ENCODE measurements at places on chromosomes 4 and X. TPM values are rescaled to one million over a fixed set of nuclear protein-coding genes. Genes with fewer than 3 reads are reported as not detected.

Gene TAF7L
- total RNA-seq, result 0.19 TPM

DNA sequence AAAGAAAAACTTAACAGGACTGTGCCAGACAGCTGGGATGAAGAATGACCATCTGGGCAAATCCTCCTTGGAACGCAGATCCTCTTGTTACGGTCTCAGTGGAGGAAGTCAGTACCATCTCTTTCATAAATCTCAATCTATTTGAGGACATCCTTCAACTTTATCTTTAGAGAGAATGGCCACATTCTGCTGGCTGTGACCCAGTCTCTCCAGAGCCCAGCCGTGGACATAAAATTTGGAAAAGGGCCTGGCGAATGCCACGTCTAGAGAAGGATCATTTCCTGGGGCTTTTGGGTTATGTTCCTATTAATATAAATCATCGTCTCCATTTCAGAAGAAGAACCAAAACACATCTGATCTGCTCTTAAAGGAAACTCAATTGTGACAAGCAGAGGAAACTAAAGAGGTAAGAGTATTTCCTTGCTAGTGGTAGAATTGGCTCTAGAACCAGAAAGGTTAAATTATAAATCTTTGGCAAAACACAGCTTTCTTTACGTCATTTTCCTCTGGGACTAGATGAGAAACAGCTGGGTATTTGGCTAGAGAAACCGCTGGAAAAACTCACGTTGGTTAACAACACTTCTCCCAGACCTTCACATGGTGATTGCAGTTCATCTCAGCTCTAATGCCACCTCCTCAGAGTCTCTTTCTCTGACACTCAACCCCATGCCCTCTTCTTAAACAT, 164.7 kb downstream of the CHIC2 start:
- no peak overlapping the region for H3K27ac ChIP-seq
- H3K36me3 ChIP-seq, result no peaks in the 10 kb centered on the region
- no peaks in the 10 kb centered on the region for H3K4me1 ChIP-seq
- H3K27me3 ChIP-seq, result peaks cover 4% of the 10 kb centered on the region
- no peak overlapping the region for H3K4me3 ChIP-seq

Gene OTC
- total RNA-seq, result not detected

Gene SSX2B
- not detected for total RNA-seq

GRCh38 chr4:75985116-75985515, 5.6 kb downstream of the SDAD1 start:
- H3K27me3 ChIP-seq, result no peaks in the 10 kb centered on the region
- no peak for DNase-seq
- peaks cover 40% of the 10 kb centered on the region for H3K36me3 ChIP-seq

GRCh38 chrX:48854898-48855297, 19.5 kb upstream of the PCSK1N start:
- H3K27me3 ChIP-seq, result peaks cover 12% of the 10 kb centered on the region
- no peak overlapping the region for H3K27ac ChIP-seq
- DNase-seq, result peak; percentile 59
- peaks cover 4% of the 10 kb centered on the region for H3K4me1 ChIP-seq
- H3K36me3 ChIP-seq, result no peaks in the 10 kb centered on the region

GRCh38 chr4:120209706-120210105, 143.1 kb upstream of the MAD2L1 start:
- no peaks in the 10 kb centered on the region for H3K27me3 ChIP-seq
- DNase-seq, result no peak
- no peak overlapping the region for H3K4me3 ChIP-seq
- H3K27ac ChIP-seq, result no peak overlapping the region

Gene BTK
- not detected for total RNA-seq

DNA sequence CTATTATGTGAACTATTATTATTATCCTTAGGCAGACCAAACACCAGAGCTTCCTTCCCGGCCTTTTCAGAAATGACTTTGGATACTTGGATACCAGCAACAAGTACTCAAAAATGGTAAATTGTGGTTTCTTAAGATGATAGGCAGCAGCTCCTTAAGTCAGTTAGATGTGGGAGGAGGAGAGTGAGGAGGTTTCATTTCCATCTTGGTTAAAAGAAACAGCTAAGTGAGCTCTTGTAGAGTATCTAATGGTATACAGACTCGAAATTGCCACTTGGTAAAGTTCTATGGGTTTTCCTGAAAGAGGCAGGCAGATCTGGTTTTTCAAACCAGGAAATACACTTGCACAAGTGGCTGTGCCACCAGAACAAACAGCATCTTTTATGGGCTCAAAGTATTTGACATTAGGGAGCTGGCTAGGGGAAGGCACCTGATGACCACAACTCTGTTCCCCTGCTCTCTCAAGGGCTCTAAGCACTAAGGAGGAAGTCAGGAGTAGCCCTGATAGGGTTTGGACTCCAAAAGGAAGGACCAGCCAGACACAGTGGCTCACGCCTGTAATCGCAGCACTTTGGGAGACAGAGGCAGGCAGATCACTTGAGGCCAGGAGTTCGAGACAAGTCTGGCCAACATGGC, 130.9 kb downstream of the TMEM164 start:
- peaks cover 10% of the 10 kb centered on the region for H3K36me3 ChIP-seq
- DNase-seq, result no peak
- H3K27me3 ChIP-seq, result no peaks in the 10 kb centered on the region
- H3K4me3 ChIP-seq, result no peak overlapping the region

Measured in activated CD4-positive, alpha-beta T cell treated with anti-CD3 and anti-CD28 coated beads, Interleukin-2, amount 10 ng/mL, durations not matched to agents 24 days and 14 days (primary cell).